ENCODE measurements at places on chromosomes 16 and 17.

DNA sequence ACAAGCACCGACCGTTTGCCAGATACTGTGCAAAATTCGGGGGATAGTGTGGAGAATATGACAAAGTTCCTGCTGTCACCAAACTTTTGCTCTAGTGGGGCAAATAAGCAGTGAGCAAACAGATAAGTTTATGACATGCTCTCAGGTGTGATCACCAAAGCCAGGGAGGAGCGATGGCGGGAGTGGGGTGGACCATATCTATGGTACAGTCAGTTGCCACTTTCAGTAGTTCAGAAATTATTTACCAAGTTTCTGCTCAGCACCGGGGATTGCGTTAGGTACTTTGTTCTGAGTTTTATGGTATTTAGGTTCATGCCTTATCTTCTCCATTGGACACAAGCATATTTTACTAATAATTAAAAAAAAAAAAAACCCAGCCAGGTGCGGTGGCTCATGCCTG lies 11.9 kb downstream of the MSI2 start:
- no peak for DNase-seq

DNA sequence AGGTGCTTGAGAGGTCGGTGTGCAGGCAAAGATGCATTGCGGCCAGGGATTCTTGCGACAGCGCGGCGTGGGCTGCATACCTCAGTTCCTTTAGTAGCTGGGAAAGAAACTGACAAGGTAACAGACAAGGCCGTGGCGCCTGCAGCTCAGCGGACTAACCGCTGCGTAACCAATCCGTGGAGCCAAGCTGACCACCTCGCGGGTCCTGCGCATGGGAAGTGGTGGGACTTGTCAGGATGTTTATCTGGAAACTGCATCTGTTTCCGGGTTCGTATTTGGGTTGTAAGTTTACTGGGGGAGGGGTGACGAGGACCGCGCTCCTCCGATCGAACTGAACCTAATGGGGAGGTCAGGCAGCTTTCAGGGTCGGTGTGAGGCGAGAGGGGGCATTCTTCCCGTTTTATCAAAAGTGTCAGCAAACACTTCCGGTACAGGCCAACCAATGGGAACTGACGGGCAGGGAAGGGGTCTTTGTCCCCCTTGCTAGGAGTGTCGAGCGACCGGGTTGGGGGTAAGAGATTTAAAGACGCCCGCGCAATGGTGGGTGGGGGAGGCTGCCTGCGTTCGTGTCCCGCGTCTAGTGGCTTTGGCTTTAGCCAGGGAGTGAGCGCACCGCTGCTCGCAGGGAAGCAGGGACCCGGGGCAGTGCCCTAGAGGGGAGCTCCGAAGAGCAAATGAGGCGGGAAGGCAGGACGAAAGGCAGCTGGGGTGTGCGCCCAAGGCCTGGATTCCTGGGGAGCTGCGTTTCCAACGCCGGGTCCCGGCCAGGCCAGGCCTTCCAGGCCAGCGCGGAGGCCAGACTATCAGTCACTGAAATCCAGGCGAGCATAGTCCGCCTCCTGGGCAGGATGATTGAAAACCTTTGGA lies 7.0 kb downstream of the IRX6 start:
- DNase-seq = no peak

DNA sequence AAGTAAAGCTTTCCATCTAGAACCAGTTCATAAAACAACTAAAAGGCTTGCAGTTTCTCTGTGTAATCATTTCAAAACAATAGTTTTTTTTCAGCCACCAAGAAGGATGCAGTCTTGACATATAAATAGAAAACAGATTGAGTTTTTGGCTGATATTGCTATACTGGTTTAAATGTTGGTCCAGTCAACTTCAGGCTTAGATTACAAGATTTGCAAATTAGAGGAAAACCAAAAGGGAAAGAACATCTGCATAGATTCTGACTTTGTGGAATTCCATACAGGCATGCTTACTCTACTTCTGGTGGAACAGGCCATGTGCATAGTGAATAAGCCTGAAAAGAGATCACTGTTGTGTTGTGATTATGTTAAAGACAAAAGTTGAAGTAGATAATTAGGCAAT lies 150.3 kb downstream of the BCAS3 start:
- DNase-seq = no peak

- no peak for DNase-seq
Measured at GRCh38 chr17:32631341-32632096, 144.7 kb downstream of the CDK5R1 start.

GRCh38 chr17:66498580-66498979 lies 196.2 kb downstream of the PRKCA start:
- no peak for DNase-seq

GRCh38 chr17:74780443-74781238 lies 4.5 kb upstream of the NAT9 start:
- DNase-seq = peak; percentile 75

- no peak for DNase-seq
Measured at GRCh38 chr17:61812747-61813146, 50.6 kb downstream of the BRIP1 start.

DNA sequence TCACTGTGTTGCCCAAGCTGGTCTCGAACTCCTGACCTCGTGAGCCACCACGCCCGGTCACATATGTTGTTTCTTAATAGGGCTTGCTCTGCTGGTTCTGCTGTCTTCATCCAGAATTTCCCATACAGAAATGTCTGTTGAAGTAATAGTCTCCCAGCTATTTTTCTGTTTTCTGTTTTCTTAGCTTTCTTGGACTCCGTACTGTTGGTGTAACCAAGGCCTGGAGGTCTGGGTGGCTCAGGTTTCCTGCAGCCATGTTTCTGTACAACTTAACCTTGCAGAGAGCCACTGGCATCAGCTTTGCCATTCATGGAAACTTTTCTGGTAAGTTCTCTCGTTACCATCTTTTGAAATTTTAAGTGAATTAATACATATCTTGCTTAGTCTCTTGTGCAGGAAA lies 2.8 kb downstream of the SF3B3 start:
- DNase-seq = no peak

- DNase-seq = no peak
Measured at GRCh38 chr16:1218930-1219611, 6.0 kb downstream of the TPSG1 start.

DNA sequence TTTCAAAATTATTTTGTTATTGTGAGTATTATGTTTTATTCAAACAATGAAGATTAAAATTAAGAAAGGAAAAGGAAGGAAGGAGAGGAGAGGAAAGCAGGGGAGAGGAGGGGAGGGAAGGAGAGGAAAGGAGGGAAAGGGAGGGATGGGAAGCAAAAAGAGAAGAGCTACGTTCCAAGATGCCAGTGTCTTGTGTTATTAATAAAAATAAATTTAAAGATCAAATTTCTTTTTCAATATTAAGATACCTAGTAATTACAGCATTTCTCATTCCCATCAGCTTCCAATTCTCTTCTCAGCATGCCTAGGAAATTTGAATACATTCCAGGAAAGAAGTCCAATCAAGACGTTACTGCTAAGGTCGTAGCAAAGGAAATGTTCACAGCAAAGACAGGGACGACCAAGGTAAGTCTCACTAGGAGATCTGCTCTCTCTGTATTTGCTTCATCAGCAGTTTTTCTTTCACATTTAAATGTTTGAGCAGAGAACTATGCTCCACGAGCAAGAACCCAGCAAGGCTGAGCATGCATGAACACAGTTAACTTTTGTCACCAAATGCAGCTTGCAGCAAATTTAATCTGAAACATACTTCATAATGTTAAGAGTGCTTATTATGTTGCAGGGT lies 63.3 kb upstream of the HLF start:
- no peak for DNase-seq

DNA sequence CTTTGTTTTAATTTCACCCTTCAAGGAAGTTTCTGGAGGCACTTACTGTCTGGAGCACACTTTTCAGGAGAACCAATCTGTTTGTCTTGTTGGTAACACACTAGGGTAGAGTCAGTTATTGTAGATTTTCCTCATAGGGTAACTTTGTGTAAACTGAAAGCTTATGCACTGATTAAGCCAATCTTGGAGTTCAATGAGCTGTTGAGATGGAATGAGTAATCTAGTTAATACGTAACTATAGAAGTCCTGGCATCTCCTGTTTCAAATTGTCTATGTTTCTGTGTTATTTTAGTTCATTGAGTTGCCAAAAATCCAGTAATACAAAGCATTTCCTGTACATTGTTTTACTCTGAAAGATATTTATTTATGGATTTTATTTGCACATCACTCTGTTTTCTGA lies 111.6 kb upstream of the HAS3 start:
- DNase-seq = no peak

GRCh38 chr17:83071966-83072562 lies 7.3 kb upstream of the METRNL start:
- no peak for DNase-seq

Data from HuH-7.5 (cell line).